ENCODE measurements at places on chromosomes 1 and 21.

- DNase-seq, result no peak
Observed at GRCh38 chr1:30783256-30783915, 25.8 kb upstream of the LAPTM5 start.

DNA sequence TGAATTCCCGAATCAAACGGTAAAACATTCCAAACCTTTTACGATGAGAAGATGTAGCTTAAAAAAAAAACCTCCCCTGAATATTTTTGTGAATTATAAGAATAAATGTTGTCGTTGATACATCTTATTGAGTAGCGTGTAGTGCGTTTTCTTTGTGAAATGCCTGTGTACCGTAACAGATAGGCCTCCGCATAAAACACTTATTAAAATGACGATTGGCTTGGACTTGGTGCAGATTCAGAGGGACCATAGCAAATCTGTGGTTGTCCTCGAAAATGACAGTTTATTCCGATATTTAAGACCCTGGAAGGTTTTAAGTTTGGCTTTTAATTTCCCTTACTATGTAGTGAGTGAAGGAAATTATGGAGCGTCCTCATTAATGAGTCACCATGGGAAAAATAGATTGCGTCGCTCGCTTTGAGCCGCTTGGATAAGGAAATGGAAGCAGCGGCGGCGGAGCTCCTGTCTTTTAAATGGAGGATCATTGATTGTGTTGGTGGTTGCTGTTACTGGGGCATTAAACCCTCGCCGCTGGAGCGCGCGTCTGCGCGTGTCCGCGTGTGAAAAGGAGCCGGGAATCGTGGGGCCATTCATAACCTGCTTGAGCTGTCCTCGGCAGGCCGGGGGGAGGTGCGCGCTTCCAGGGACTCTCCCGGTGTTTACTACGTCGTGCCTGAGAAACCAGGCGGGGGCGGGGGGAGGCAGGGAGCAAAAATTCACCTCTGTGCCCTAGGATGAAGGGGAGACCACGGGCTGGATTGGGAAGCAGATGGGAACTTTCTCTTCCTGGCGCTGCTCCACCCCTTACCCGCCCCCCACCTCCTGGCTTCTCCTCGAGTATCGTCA, 1.6 kb downstream of the SPEN start:
- DNase-seq, result peak; percentile 89

GRCh38 chr21:40845441-40845995, 1.4 kb downstream of the DSCAM start:
- DNase-seq, result no peak

DNA sequence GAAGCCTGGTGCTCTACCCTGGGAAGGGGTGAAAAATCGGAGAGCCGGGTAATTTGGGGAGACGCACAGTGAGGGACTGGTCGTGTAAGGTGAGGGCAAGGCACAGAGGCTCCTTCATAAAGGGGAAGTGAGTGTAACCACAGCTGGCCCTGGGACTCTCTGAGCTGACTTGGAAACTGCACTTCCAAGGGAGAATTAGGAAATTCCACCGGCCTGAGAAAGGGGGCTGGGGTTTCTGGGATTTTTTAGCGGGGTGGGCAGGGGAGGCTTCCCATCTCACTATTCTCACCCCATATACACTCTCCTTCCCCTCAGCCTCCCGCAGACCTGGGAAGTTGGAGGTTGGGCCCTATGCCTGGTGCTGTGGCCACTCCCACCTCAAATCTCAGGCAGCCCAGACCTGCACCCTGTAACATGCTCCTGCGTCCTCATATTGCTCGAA, 88.3 kb upstream of the IPO9 start:
- no peak for DNase-seq

GRCh38 chr1:74652711-74653139, 20.9 kb downstream of the ERICH3 start:
- DNase-seq, result no peak

GRCh38 chr1:117433943-117434342, 66.7 kb downstream of the MAN1A2 start:
- DNase-seq, result no peak

GRCh38 chr1:231534703-231535159, 6.3 kb downstream of the TSNAX start:
- DNase-seq, result no peak

DNA sequence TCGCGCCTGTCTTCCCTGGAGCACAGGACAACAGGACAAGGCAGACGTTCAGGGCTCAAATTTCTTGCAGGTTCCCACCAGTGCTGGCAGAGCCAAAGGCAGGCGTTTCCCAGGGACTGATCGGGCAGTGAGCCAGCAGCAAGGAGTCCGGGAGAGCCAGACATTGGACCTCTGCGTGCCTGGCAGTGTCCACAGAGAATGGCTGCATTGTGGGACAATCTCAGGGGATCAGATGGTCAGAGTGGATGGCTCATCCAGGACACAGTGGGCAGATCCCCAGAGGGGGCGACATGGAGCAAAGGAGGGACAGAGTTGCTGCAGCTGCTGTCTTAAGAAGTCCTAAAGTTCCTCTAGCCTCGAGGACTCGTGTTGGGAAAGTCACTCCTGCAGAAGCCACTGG, 4.6 kb downstream of the TMEM63A start:
- DNase-seq, result peak; percentile 90

DNA sequence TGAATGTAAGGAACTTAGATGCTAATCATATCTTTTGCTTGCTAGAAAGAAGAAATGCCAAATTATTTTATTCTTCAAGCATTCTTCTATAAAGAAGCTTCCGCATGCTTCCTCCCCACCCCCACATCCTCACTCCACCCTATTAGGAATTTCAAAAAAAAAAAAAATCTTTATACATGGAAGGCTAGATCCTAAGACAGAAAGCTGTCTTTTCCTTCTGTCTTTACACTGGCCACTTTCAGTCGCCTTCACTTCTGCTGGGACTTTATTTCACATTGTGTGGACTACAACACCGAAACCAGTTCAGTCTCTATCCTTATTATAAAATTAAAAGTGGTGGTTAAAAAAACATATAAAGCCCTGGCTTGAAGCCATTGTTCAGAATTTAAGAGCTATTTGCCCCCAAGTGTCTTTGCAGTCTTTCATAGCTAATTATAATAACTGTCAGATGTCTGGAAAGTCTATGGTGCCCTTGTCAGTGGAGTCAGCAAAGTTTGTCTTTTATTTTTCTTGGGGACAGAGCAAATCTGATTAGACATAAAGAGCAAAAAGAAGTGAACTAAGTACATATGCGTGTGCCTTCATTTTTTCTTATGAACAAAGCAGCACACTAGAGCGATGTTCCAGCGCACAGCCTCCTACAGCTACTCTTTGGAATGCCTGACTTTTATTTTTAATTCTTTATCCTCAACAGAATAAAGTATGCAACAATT, 297.7 kb downstream of the PTPRC start:
- DNase-seq, result peak; percentile 48

GRCh38 chr1:47840393-47841190, 156.6 kb downstream of the TRABD2B start:
- no peak for DNase-seq

DNA sequence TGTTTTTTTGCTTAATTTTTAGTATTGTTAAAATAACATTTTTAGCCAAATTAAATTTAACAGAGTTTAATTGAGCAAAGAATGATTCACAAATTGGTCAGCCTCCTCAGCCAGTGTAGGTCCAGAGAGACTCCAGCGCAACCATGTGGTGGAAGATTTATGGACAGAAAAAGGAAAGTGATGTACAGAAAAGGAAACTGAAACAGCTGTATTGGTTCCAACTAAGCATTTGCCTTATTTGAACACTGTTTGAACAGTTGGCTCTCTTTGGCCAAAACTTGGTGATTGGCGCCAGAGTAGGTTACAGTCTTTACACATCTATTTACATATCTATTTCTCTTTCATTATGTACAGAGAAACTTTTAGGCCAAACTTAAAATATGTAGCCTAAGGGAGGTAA, 19.4 kb downstream of the RPS6KC1 start:
- no peak for DNase-seq

- no peak for DNase-seq
Observed at GRCh38 chr21:37503848-37504467, 137.4 kb downstream of the DYRK1A start.
